ENCODE measurements at places on chromosomes 7 and 10.

DNA sequence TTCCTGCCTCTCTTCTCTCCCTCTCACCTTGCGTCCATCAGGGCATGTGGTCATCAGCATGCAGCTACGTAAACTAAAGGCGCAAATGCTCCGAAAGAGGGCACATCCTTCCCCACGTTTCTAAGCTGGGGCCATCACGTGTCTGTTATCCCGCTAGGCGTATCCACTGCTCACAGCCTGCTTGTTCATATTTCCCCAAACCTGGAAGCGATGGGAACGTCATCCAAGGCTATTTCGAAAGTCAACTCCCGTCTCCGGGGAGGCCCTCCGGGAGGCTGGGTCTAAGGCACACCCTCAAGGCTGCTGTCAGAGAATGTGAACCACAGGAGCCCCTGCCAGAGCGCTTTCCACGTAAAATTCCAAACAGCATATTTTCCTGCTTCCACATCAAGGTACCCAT, 199.2 kb downstream of the DIP2C start:
- DNase-seq, result no peak

DNA sequence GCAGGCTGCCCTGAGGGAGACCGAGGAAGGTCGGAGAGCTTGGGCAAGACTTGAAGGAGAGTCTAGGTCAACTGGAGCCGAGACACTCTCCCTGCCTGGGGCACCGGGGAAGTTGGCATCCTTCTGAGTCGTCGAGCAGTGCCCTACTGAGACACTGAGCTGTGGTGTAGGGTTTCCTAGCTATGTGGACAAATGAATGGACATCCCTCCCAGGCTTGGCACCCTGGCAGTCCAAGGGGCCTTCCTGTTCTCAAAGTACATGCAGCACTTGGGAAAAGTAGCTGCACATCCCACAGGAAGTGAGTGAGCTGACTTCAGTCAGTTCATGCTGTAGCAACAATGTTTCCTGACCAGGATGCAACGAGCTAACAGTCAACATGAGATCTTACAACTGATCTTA, 57.2 kb upstream of the INPP5A start:
- DNase-seq, result no peak

GRCh38 chr10:88281592-88282347, 301.3 kb downstream of the RNLS start:
- peak; percentile 34 for DNase-seq

DNA sequence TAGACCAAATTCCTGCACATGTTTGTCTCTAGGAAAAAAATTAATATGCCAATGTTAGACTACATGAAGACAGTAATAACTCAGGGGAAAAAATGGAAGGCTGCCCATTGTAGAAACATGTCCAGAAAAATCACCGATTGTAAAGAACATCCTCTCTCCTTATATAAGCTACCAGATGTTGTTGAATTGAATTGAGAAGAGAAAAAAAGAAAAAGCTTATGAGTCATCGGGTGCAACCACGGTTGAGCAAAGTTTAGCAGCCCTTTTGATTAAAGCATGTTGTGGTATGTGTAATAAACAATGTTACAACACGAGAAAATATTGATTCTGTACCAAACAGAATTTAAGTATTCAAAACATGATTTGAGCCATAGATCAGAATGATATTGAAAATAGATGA, 102.3 kb upstream of the ARHGAP21 start:
- DNase-seq, result no peak

GRCh38 chr7:10643545-10643944, 330.1 kb upstream of the PHF14 start:
- DNase-seq, result no peak

GRCh38 chr7:46131916-46132795, 211.1 kb upstream of the IGFBP3 start:
- no peak for DNase-seq

DNA sequence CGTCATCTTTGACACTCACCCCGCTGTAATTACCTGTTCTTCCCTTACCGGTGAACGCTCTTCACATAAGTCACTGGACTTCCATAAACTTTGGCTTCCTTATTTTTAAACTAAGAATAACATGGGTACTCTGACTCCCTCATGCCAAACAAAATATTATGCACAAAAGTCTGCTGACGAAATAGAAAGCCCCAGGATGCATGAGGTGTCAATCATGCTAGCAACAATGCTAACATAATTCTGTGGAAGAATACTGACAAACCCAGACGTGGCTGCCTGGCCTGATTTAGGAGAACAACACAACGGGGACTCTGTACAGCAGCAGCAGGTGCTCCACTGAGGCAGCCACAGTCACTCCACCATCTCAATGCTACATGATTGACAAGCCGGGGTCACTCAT, 137.5 kb downstream of the CCDC71L start:
- no peak for DNase-seq

GRCh38 chr7:94354953-94355352, 39.7 kb upstream of the COL1A2 start:
- DNase-seq, result no peak

DNA sequence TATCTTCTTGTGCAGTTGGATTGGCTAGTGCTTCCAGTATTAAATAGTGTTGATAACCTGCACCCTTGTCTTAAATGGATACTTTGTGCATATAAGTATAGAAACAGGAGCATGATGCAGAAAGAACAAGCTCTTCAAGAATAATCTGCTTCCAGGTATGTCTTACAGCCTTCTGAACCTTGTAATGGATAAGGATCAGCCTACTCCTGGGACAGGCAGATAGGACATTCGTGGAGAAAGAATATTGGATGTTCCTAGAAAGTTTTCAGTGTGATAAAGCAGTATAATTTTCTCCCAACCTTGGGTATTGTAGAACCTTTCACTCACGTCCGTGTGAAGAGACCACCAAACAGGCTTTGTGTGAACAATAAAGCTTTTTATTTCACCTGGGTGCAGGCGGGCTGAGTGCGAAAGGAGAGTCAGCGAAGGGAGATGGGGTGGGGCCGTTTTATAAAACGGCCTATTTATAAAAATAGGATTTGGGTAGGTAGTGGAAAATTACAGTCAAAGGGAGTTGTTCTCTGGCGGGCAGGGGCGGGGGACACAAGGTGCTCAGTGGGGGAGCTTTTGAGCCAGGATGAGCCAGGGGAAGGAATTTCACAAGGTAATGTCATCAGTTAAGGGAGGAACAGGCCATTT, 27.2 kb downstream of the C1GALT1 start:
- no peak for DNase-seq

DNA sequence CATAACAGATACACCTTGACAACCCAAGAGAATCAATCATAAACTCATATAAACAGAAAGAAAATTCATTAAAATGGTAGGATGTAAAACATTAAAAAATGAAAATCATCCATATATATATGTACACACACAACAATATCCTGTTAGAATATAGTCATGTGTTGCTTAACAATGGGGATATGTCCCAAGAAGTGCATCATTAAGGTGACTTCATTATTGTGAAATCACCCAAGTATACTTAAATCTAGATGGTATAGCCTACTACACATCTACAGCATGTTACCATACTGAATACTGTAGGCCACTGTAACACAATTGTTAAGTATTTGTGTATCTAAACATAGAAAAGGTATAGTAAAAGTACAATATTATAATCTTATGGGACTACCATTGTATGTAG, 115.8 kb upstream of the TMEM168 start:
- no peak for DNase-seq

GRCh38 chr10:86693275-86693674, 25.0 kb downstream of the LDB3 start:
- DNase-seq, result no peak
